ENCODE measurements at places on chromosomes 4 and X. TPM values are rescaled to one million over a fixed set of nuclear protein-coding genes. Genes with fewer than 3 reads are reported as not detected.

MAGED4B gene
- 35.5 TPM for total RNA-seq

TREX2 gene
- total RNA-seq = 0.36 TPM

GABRG1 gene
- not detected for total RNA-seq

GRPEL1 gene
- total RNA-seq = 33.0 TPM

HTRA3 gene
- 1.1 TPM for total RNA-seq

PDCL2 gene
- total RNA-seq = not detected

HTR2C gene
- not detected for total RNA-seq

MAGED2 gene
- total RNA-seq = 279 TPM

PRPS1 gene
- 162 TPM for total RNA-seq

TCEANC gene
- total RNA-seq = 1.4 TPM

HS3ST1 gene
- total RNA-seq = not detected

HSPA4L gene
- 2.3 TPM for total RNA-seq

All from IMR-90 (cell line).